C1 segment of cervical spinal cord (tissue), 14 donors: ENCODE measurements at places on chromosomes 3 and 15.

GRCh38 chr3:27312044-27312668 is 57.0 kb downstream of the NEK10 start:
- peak; percentile 12 for DNase-seq

DNA sequence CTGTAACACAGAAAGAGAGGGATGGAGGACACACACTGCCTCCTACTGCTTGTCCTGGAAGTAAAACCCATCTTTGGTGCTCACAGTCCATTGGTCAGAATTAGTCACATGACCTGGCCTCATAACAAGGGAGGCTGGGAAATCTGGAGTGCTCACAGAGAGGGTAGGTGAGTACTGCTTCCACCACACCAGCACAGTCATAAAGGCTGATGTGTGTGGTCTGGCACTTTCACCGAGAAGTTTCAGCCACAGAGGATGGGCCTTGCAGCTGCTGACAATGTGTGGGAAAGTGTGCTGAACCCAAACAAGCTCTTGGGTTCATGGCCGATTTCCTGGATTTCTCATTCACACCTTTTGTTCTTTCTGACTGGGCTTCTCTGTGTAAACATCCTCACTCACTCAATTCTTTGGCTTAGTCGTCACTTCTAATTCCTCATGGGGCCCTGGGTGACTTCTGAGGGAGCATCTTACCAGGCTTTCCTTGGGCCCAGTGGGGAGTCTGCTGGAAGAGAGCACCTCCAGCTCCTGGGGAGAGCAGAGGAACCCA is 100.7 kb downstream of the ASB7 start:
- DNase-seq, result no peak

DNA sequence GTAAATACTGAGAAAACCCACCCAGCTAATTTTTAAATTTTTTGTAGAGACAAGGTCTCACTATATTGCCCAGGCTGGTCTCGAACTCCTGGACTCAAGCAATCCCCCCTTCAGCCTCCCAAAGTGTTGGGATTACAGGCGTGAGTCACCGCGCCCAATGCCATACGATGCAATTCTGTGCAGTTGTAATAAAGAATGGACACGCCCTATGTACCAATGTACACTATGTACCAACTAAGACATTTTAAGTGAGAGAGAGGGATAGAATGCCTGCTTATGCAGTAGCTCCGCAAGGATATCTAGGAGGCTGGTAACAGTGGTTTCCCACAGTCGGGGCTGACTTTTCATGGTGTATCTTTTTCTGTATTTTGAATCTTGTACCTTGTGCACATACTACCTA is 14.6 kb downstream of the ZNF710 start:
- DNase-seq, result no peak

DNA sequence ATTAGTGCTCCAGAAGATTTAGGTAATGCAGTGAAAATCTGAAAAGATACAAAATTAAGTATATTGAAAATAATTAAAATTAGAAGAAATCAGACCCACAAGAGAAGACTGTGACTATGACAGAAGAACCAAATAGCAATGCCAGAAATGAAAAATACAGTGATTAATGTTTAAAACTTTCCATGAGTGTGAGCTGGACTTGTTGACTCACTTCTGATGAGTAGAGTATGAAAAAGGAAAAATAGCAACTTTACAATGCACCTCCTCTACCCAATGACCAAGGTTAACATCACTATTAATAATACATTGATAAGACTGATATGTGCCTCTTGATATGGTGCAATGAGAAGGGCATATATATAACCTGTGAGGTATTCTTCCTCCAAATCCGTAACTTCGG is 39.3 kb upstream of the SLC22A13 start:
- no peak for DNase-seq

DNA sequence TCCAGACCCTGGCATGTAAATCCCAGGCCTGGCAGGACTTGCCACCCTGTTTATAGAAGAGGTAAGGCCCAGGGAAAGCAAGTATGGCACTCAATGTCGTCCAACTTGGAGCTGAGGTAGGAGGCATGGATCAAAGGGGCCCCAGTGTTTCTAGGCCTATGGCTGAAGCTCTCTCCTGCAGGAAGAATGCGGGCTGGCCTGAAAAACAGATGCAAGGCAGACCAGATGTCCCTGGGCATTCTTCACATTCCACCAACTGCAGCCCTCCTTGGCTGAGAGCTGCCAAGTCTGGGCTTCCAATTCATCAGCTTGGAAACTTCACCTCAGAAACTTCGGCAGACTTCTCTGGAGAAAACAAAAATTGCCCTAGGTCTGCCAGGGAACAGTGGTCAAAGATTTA is 22.2 kb downstream of the MESD start:
- no peak for DNase-seq

GRCh38 chr3:109713288-109713687 is 375.9 kb upstream of the DPPA4 start:
- DNase-seq, result no peak

DNA sequence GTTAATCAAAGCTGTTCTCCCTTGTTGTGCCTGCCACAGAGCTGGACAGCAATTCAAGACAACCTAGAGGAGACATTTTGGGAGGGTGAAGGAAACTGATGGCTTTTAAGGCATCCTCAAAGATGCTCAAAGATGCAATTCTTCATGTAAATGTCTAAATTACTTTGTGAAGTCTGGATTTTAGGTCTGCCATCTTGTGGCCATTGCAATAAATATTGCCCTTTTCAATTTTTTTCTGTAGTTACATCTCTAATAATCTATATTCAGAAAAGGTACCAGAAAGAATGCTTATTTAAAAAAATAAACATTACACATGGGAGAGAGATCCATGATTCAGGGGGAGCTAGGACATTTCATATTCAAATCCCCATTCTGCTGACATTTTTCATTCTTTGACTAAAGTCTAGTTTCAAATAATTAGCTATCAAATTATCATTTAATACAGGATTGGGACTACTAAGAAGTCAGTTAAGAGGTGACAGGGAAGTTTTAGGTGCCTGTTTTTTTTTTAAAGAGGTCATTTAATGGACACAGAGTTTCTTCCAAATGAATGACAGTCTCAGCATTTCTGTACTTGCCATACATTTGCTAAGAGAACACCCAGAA is 259.8 kb upstream of the WNT5A start:
- no peak for DNase-seq

DNA sequence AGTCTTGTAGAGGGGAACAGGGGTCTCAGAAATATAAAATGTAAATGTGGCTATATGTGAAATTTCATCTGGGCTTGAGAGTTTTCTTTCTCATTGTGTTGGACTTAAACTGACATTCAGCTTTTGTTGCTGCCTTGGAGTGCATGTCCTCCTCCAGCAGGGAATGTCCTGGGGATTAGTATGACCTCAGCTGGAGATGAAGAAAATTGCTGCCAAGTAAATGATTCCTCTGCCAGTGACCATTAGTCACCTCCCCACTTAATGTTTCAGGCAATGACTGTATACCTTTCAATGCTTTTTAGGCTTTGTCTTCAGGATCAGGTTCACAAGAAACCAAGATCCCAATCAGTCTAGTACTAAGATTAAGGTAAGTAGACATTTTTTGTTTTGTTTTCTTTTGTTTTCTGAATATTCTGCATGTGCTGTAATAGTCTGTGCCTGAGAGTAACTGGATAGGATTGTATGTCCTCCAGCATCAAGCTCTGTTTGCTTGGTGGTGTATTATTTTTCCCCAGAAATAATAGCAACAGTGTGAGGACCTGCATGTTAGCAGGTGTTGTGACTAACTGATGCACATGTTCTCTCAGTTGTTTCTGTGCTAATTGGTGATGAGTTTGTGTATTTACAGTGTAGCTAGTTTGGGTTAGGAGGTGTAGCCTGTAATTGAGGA is 18.1 kb upstream of the SLC22A13 start:
- DNase-seq, result no peak

GRCh38 chr3:64796607-64797399 is 109.0 kb upstream of the ADAMTS9 start:
- no peak for DNase-seq

DNA sequence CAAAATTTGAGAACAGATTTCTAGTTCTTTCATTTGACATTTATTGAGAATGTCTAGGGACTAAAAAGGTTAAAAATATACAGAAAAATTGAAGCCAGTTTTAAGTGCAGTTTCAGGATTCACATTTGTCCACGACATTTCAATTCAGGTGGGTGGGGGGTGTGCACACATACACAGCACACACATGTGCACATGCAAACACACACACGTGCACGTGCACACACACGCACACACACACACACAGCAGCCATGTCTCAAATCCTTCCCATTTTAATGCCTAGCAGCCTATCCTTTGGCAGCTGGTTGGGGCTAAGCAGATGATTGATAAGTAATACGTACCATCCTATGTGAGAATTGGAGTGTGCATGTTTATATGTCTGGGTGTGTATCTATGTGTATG is 238.3 kb upstream of the TRIM42 start:
- no peak for DNase-seq

DNA sequence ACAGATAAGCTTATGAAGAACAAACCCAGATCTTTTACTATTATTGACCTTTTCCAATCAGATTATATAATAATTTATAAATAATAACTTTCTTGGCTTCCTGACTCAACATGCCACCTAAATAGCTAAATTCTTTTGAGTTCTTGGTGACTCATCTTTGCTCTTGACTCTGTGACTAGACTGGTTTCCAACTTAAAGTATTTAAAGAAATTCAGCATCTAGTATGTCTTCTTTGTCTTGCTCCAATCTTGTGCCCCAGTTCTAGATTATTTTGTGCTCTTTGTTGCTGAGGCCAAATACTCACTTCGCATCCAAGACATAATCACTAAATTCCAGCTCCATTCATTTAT is 483.2 kb upstream of the TBL1XR1 start:
- DNase-seq, result no peak

DNA sequence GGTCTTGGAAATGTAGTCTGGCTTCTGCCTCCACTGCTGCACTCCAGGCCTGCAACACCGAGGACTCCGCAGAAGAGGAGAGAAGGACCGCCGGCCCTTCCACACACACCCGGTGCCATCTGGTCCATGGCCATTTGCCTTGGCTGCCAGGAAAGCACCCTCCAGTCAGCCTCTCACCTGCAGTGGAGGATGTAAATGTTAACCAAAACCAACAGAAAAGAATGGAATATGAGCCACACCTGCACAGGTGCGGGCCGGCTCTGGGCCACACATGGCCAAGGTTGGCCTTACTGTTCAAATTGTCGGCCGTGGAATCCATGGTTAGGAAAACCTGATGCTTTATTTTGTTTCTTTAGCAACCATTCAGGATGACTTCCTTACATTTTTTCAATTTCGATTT is 178.3 kb upstream of the C2CD4B start:
- DNase-seq, result no peak

GRCh38 chr15:90611157-90611556 is 81.4 kb downstream of the CRTC3 start:
- DNase-seq, result no peak

DNA sequence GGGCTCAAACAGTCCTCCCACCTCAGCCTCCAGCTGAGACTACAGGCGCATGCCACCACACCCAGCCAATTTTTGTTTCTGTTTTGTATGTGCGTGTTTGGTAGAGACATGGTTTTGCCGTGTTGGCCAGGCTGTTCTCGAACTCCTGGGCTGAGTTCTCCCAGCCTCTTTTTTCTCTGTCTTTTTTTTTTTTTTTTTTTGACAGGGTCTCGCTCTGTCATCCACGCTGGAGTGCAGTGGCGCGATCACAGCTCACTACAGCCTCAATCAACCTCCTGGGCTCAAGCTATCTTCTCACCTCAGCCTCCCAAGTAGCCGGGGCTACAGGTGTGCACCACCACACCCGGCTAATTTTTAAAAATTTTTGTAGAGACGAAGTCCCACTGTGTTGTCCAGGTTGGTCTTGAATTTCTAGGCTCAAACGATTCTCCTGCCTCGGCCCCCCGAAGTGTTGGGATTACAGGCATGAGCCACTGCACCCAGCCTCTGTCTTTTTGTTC is 867 bp upstream of the DCAF1 start:
- no peak for DNase-seq

- no peak for DNase-seq
These were observed 32.2 kb downstream of the GPR176 start for GRCh38 chr15:39887832-39888231.

- DNase-seq, result no peak
These were observed 567 bp downstream of the ADAMTS9 start for GRCh38 chr3:64687086-64687780.

DNA sequence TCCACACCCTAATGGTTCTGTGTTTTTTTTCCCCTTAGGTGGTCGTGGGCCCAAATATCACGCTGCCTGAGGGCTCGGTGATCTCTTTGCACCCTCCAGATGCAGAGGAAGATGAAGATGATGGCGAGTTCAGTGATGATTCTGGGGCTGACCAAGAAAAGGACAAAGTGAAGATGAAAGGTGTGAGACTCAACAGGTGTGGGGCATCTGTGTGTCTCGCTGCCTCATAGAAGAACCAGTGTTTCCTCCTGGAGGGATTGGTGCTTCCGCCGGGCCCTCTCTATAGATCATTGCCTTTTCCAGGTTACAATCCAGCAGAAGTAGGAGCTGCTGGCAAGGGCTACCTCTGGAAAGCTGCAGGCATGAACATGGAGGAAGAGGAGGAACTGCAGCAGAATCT is 7.0 kb downstream of the EIF2B5 start:
- no peak for DNase-seq

DNA sequence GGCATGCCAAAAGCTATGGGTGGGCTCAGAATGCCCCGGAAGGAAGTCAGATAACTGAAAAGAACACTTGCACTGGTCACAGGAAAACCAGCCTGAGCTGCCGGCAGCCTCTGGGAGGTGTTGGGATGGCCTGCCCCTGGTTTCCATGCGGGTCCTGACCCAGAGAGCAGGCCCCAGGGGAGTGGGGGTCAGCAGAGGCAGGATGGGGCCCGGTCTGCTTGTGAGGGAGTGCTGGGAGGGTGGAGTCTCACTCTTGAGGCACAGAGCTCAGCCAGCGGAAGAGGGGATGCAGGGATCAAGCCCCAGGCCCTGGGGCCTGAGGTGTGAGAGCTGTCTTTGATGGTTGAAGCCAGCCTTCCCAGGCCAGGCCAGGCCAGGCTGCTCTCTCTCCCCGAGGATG is 2.4 kb upstream of the RPUSD3 start:
- no peak for DNase-seq

- DNase-seq, result no peak
These were observed 47.5 kb downstream of the ALDH1L1 start for GRCh38 chr3:126132751-126133511.

GRCh38 chr3:137687181-137687879 is 76.8 kb upstream of the SOX14 start:
- DNase-seq, result no peak

DNA sequence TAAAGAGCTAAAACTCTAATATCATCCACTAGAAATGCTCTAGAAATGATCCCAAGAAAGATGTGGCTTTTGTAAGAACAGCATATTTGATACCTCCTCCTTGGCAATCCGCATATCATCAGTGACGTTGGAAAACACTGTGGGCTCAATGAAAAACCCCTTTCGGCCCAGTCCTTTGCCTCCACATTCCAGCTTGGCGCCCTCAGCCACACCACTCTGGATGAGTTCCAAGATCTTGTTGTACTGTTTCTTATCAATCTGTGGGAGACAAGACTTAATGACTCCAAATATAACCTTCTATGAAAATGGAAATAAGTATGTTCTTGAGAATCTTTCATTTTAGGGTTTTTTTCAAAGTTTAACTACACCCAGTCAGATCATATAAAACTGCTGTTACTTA is 103.6 kb downstream of the ALDH1A2 start:
- DNase-seq, result no peak

GRCh38 chr3:172467170-172467824 is 19.0 kb upstream of the GHSR start:
- no peak for DNase-seq
